Right forelimb (tissue), 1 donor: ENCODE measurements at places on chromosomes 6 and 20.
A peak's percentile ranks its signal among the peaks of the same experiment; 100 is the strongest.

DNA sequence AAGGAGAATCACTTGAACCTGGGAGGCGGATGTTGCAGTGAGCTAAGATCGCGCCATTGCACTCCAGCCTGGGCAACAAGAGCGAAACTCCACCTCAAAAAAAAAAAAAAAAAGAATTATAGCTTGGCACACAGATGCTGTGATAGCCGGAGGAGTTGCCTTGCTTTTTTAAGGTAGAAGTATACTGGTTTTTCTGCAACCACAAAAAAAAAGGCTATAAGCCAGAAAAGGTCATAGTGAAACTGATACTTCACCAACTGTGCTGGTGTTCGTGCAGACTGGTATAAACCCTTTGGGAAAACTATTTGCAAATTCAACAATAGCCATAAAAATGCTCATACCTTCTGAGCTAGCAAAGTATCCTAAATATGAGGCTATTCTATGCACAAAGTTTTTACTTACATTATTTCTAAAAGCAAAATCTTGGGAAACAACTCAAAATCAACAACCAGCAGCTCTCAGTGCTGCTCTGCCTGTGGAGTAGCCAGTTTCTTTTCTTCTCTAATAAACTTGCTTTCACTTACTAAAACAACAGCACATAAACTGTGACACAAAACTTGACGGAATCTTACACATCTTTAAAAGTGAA lies 44.0 kb downstream of the B4GALT5 start:
- no peak for DNase-seq

DNA sequence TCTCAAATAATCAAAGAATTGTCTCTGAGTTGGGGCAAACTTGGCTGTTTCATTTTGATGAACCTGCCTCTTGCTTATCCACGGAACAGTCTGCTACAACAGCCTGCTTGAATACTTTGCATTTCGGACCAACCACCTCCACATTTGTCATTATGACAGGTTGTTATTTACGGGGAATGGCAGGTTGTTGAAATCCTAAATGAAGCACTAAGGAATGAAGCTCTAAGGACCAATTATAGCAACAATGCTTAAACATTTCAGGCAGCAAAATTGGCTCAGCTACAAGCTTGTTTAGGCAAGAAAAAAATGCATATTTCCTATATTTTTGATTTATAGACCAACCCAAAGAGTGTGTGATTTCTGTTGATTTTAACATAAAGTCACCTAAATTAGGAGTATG lies 84.5 kb downstream of the MAP3K7 start:
- DNase-seq, result no peak

DNA sequence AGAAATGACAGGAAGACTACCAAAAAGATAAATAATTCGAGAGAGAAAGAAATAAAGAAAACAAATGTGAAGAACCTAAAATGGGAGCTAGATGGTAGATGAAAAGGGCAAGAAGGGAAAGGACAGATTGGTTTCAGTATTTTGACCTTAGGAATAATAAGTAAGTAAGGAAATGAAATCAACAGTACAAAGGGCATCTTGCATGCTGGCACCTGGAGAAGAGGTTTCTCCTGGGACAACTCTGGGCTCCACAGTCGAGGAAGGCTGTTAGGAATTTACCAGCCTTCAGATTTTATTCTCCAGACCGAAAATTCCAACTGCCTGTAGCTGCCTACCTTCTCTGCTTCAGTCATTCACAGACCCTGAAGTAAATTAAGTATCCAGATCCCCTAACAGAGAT lies 80.5 kb downstream of the SMLR1 start:
- no peak for DNase-seq

DNA sequence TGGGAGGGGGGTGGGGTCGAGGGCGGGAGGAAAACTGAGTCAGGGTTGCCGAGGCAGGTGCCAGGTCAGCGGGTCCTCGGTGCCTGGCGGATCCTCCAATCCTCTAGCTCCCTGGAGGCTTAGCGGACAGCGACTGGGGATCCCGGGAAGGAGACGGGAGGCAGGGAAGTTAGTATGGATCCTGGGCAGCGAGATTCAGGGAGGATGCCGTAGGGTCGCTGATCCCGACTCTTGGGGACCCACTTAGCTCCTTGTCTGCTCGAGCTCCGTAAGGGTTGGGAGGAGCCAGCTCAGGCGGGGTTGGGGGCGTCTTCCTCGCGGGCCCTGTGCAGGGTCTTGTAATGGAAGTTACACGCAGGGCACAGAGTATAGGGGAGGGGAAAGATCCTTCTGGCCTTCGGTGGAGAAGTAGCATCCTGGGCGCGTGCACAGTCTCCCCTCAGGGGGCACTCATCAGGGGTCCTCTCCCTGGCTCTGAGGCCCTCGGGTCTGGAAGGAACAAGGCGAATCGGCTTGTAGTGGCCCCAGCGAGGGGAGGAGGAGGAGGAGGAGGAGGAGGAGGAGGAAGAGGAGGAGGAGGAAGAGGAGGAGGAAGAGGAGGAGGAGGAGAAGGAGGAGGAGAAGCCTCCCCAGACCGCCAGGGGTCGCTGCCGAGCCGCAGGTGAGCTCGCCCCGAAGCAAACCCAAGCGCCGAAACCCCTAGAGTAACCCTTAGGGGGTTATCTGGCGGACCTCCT lies 6.4 kb upstream of the SLC12A5 start:
- DNase-seq, result peak; percentile 60

DNA sequence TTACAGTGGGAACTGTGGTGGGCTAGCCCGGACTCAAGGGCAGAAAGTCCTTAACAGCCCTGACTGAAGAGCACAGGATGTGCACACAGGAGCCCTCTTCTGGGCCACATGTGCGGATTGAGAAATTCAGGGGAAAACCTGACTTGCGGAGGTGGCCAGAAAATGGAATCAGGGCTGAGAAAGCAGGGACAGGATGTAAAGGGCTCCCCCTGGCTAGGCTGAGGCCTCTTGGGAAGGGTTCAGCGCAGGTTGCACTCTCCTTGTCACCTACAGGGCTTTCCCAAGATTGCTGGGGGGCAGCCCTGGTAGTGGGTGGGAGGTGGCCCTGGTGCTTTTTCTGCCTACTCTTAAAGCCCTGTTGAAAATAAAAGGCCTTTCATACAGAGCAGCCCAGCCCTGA lies 251.2 kb downstream of the SLC24A3 start:
- DNase-seq, result no peak

DNA sequence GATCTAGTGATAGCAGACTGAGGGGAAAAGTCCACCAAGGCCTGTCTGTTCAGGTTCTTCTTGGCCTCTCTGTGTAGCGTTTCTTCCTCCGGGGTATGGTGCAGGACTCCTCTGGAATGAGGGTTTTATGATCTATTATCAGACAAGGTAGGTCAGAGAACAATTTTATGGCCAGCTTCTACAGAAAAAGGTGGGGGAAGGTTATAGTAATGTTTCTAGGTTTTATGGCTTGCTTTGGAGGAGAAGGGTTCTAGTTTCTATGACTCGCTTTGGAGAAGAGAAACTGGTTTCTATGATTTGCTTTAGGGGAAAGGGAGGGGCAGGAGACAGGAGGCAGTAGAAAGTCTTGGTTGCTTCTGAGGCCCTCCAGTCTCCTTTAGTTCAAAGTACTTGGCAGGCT lies 144.8 kb upstream of the LAMA2 start:
- DNase-seq, result no peak

- DNase-seq, result no peak
These were observed 1.4 kb downstream of the NFYA start for GRCh38 chr6:41073968-41074691.

GRCh38 chr6:87074101-87074621 lies 20.7 kb downstream of the CGA start:
- no peak for DNase-seq

DNA sequence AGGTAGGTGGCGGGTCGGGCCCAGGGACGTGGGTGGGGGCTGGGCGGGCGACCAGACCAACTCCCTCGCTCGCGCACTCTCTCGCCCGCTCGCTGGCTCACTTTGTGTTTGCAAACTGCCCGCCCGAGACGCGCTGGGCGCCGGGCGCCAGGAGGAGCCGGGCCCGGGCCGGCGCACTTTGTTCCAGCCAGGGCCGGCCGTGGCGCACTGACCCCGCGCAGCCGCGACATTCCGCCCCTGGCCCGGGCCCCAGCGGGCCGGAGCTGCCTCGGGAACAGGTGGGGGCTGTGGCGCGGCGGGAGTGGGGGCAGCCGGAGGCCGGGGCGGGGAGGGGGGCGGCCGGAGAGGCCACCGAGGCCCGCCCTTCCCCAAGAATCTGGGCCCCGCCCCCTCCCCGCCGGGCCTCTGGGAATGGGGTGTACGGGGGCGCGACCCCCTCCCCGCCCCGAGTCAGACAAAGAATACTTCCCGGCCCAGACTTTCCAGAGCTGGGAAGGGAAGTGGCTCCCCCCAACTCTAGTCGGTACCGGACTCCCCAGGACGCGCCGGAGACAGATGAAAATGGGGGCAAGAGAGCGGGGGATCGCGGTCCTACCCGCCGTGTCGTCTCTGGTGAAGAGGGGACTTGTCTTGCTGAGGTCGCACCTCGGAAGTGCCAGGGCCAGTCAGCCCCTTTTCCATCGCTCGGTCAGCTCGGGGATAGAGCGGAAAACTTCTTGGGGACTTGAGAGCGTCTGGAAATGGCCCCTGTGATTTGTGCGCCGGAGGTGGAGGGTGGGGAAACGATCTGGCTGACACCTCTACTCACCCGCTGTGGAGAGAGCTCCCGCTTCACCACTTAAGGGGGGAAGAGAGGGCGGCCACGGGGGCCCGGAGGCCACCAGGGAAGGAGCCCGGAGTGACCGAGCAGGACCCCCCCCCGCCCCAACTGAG lies 951 bp downstream of the FOXP4 start:
- DNase-seq, result peak; percentile 66

GRCh38 chr20:46323557-46323956 lies 15.3 kb upstream of the CDH22 start:
- DNase-seq, result no peak

DNA sequence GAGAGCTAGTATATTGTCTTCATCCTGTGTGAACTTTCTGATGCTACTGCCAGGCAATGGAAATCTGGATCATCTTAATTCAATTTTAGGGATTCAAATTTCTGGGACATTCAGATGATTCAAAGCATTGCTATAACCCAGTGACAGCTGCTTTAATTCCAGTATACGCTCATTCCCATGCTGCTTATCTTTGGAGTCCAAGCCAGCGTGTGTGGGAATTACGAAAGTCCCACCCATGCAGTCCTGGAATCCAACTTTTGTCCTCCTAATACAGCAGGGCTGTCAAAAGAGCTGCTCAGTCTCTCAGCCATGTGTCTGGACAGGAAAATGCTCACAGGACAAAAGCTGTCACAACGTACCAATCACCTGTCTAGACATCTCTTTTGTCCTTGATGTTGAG lies 219.8 kb downstream of the LAMA2 start:
- peak; percentile 60 for DNase-seq

DNA sequence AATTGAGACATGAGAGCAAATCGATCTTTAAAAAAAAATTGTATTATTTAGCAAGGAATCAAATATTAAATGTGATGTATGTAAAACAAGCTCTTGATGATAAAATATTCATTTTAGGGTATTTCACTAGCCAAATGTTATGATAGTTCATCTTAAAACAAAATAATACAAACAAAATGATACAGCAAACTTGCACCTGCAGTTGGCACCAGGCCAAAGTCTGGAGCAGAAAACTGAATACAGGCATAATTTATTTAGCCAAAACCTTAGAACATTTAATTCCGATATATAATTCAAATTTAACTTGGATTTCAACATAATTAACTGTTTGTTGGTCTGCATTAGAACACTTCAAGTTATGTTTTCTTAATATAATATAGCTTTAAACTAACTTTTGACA lies 60.9 kb downstream of the EPHA7 start:
- DNase-seq, result no peak

GRCh38 chr20:52242237-52243230 lies 51.0 kb upstream of the ZFP64 start:
- no peak for DNase-seq

DNA sequence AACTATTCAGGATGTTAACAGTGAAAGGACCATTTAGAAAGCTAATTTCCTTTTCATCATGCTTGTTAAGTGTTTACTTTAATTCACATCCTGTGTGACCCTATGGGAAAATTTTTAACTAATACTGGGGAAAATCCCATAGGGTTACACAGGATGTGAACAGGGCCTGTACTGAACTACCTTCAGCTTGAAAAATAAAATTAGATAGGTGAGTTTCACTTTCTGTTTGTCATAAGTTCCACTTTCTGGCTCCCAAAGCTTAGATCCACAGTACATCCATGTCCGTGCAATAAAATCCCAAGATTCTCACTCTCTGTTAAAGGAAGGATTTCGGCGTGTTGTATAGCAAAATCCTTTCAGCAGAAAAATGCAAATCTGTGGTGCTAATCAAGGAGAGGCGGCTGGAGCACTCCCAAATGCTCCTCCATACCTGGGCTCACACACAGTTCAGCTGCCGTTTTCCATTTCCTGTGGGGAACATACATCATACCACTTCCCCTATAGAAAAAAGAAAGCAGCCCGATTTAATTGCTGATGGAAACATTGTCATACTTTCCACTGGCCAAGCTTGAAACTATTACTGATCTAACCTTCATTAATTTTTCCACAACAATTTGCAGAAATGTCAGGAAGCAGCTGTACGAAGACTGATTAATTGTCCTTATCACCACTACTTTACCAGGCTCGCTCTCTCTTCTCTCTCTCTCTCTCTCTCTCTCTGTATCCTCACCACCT lies 125.2 kb downstream of the HIVEP2 start:
- DNase-seq, result peak; percentile 75

DNA sequence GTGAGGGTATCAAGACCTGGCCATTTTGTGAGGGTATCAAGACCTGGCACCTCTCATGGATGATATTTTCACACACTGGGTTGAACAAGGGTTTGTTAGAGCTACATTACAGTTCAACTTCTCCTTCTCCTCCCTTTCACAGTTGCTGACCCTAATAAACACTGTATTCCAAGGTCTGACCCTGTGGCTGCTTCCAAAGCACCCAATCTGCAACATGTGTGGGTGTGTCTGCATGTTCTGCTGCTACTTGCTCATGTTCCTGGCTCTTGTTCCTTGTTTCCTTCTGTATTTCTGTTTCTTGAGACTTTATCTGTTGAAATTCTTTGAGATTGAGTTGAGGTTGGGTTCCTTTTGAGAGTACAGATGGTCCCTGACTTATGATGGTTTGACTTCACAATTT lies 162.1 kb upstream of the GMDS start:
- no peak for DNase-seq

DNA sequence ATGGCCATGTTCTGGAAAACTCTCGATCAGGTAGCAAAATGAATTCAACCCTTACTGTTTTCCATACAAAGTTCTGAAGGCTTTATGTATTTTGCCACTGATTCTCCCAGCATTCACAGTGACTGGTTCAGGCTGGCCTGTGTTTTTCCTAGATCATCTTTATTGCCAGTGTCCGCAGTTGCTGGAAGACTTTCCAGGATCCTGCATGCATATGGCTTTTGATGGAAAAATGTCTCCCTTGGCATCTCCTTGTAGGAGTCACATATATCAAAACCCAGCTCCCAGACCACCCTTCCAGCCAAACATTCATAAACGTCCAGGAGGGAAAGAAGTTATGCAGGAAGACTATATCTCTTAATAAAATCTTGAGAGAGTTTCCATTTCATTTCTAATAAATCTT lies 588.8 kb downstream of the MAFB start:
- no peak for DNase-seq
